ENCODE measurements at places on chromosomes 16 and 17.
A peak's percentile ranks its signal among the peaks of the same experiment; 100 is the strongest.

DNA sequence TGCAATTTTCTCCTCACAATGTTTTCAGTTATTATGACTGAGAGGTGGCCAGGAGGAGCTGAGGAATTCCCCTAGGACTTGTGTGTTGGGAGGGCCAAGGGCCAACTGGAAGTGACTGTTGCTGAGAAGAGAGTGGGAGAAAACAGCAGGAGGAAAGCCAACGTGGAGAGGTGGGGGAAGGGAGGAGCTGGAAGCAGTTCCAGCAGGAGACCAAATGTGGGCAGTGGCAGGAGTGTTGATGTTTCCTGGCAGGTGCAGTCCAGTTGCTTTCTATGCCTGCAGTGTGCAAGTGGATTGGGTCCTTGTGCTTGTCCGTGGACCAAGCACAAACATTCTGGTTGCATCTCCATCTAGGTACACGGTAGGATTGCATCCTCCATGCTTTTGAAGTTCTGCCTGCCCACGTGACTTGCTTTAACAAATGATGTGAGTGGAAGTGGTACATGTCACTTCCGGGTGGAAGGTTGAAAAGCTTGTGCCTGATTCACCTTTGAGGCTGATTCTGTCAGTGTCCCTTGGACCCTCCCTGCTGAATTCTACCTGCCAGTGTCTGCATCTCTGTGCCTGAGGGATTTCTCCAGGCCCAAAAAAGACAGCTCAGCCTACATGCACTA lies 54.7 kb upstream of the CRHR1 start:
- no peak for DNase-seq

DNA sequence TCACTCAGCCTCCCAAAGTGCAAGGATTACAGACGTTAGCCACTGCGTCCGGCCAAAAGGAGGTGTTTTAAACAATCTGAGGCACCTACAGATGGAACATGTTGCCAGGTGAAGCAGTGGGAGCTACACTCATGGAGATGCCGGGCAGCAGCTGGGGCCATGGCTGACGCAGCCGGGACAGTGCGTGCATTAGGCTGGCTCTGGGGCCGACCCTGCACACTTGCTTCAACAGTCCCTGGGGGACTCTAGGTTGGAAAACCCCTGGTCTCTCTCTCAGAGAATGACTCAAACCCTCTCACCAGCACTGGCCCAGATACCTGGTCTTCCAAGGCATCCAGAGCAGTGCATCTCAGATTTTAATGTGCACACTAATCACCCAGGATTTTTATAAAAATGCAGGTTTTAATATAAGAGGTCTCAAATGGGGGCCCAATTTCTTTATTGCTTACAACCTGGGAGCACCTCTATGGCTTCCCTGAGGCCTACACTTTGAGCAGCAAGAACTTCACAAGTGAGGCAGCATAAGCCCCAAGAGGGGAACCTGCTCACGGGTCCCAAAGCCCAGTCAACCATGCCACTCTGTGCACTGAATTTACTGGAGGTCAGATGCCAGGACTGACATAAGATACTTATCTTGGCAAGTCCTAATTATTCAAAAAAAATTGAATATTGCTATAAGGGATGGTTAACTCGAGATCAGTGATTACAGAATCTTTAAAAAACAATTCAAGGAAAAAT lies 70.8 kb upstream of the TRAP1 start:
- DNase-seq, result peak; percentile 62

- DNase-seq, result no peak
Observed at GRCh38 chr16:81214745-81215166, 23.7 kb upstream of the BCO1 start.

GRCh38 chr16:71919035-71919434 lies 23.7 kb downstream of the IST1 start:
- DNase-seq, result peak; percentile 52

DNA sequence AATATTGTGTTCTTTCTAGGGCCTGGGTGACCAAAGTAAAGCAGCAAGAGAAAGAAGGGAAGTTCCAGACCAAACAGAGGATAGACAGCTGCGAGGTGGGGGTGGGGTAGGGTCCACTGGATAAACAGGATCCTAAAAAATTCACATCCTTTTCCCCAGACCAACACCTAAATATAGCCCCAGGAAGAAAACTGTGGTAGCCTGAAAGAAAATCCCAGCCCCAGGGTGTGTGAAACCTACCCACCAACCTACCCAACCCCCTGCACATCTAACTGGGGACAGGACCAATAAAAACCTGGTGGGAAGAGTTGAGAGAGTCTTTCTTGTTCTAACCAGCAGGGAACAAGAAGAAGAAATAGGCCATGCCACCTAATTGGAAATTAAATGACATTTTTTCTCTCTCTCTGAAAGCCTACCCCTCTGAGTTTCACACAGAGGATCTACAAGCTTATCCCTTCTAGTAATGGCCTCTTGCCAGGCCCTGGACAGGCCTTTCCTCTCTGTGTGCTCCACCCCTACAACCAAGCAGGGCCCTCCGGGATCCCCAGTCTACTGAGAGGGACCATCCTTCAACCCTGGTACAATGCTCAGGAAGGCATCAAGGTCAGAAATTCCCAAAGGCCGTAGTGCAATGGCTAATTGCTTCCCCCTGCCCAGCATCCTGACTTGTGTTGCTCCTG lies 12.0 kb downstream of the MYO18A start:
- DNase-seq, result no peak

DNA sequence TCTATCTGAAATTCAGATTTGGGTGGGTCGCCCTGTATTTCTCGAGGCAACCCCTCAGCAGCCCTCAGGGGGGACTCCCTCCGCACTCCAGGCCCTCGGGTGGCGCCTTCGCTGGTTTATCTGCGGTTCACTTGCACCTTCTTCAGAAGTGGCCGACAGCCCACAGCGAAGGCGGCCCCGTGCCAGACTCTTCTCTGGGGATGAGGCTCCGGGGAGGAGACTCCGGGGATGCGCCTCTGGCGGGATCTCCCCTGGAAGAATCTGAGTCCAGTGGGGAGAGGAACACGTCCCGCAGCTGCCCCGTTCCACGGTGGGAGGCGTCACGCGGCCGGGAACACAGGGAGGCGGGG lies 63.9 kb upstream of the DNAJA2 start:
- DNase-seq, result peak; percentile 64

DNA sequence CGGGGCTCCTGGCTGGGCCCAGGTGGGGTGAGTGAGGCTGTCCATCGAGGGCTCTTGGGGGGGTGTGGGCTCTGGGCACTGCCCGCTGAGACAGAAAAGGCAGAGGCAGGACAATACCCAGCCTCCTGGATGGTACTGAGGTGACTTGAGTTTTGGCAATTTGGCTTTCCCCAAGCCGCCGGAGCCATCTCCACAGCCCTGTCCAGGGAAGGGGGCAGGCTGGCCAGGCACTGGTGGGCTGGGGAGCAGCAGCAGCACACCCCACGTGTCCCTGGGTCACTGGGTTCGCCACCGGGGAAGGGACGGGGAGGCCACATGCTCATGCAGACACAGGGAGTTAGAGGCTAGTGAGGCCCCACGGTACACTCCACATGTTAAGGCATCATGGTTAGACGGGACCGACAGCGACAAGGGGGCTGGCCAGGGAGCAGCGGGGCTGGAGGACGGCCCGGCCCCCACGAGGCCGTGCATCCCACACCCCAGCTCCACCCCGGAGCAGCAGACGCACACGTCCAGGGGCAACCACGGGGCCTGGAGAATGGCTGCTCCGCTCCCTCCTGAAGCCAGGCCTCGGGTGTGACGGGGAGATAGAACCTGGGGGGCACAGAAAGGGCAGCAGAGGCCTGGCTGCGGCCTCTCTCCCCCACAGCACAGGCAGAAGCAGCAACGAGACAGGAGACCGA lies 3.0 kb downstream of the ARHGDIA start:
- DNase-seq, result no peak

DNA sequence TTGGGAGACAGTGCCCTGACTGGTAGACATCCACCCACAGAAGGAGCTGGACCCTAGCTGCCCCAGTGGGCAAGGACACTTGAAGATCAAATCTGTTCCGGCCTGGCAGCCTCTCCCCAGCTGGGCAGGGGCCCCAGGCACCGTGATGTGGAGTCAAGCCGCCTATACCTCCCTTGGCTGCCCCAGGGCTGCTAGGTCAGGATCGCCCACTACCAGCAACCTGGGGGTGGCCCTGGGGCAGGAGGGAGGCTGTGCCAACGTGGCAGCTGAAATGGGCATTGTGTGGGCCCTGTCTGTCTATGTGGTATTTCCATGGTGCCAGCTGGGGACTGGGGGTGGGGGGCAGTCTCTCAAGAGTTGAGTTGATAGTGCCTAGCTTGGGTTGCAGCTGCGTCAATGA lies 941 bp downstream of the PDK2 start:
- no peak for DNase-seq

GRCh38 chr16:2500918-2501750 lies 12.6 kb upstream of the ATP6V0C start:
- peak; percentile 89 for DNase-seq

- DNase-seq, result no peak
Observed at GRCh38 chr17:75517297-75517865, 1.1 kb downstream of the TSEN54 start.

- DNase-seq, result no peak
Observed at GRCh38 chr17:8799570-8800212, 526 bp upstream of the MFSD6L start.

- no peak for DNase-seq
Observed at GRCh38 chr17:29713626-29714025, 90.9 kb upstream of the CORO6 start.

DNA sequence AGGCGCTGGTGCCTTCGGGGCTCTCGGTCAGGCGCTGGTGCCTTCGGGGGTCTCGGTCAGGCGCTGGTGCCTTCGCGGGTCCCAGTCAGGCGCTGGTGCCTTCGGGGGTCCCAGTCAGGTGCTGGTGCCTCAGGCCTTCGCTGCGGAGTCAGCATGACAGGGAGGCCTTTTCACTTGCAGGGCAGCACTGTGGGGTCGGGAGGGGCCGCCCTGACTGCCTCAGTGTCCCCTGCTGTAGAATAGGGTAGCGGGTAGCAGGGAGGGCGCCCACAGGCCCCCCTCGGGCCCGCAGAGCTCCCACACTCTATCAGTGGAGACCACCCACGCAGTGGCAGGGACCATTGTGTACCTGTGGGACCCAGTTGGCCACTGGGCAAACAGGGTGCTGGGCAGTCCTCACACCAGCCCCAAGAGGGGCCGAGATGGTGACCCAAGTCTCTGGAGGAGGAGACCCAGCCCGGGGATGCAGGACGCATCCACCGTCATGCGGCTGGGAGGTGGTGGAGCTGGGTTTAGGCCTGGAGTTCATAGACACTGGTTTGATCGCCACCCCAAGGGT lies 38.0 kb downstream of the ZFPM1 start:
- no peak for DNase-seq

- no peak for DNase-seq
Observed at GRCh38 chr16:25264597-25264996, 7.0 kb upstream of the ZKSCAN2 start.

DNA sequence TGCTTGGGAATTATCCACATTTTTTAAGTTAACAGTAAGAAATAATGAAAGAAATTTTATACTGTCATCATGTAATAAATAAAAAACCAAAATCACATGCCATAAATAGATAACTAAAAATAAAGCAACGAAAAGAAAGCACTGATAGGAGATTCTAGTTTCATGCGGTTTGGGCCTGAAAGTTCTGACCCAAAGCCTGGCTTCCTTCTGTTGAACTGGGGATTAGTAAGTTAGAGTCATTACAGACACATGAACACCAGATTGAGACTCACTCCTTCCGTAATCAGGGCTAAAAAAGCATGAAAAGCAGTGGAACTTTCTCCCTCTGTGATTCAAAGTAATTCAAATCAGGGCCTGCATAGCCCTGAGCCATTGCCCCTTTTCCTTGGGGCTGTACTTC lies 13.2 kb upstream of the SLC6A2 start:
- DNase-seq, result no peak

DNA sequence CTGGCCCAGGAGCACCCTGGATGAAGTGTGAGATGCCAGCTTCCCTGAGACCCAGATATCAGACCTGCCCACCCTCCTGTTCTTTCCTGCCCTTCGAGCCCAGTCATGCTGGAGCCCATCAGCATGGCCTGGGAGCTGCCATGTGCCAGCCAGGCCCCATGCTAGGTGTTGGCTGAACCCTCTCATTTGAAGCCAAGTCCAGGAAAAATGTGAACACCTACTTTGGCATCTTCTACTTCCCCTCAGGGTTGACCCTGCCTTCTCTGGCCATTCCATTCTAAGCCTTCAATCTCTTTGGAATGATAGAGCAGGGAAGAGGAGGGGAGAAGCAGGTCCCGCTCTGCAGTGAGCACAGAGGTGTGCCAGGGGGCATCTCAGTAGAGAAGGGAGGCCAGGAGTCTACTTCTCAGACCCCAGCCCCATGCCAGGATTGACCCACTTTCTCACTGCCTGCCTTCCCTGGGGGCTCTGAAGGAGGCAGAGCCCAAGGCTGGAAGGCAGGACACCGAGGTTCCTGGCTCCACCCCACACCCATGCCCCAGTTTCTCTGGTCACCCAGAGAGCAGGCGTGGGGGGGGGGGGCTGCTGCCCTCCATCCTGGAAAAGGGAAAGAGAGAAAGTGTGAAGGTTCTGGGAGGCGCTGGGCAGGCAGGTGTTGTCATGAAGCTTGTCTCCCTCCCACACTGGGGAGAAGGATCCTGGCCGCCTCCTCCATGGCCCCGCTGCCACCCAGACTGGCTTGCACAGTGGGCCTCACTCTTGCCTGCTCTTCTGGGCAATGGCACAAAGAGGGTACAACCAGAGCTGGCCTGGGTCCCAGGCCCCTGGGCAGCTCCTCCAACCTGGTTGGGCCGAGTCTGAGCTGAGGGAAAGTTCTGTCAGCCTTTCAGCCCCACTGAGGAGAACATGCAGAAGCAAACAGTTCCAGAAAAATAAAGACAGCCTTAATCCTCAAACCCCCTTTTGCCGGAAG lies 9.3 kb downstream of the HDAC5 start:
- no peak for DNase-seq

DNA sequence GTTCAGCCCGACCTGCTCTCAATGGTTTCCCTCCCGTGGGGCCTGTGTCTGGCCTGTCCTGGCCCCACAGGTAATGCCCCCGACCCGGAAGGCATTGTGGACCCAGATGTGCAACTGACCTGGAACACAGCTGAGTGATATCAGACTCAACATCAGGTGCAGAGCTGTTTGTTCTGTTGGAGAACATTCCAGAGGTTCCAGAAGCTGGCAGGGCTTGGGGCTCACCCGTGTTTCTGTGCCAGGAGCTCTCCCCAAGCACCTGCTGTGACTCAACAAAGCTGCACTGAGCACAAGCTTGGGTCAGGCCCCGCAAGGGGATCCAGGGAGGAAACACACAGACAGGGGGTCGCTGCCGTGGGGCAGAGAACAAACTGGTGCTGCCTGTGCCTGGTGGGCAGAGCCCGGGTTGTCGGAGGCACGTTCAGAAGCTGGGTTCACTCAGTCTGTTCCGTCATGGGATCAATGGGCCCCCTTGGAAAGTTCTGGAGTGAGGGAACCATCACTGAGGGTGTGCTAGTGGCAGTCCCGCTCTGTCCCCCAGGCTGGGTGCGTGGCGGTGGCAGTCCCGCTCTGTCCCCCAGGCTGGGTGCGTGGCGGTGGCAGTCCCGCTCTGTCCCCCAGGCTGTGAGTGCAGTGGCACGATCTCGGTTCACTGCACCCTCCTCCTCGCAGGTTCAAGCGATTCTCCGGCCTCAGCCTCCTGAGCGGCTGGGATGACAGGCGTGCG lies 22.1 kb downstream of the HS3ST6 start:
- DNase-seq, result no peak

DNA sequence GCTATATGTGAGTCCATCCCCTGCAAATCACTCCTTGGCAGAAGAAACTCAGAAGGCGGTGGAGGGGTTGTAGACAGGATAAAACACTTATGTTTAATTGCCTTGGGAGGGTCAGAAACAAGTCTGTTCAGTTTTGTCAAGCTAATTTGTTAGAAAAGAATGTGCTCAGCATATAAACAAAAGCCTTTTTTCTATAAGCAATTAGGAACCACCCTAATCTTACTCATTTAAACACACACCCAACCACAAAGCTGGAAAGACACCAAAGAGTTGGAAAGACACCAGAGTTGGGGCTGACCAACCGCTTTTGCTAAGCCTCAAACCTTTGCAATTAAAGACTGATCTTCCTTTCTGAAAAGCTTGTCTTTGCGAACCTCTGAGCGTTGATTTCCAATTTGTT lies 439.2 kb upstream of the ERCC4 start:
- DNase-seq, result no peak
